WERI-Rb-1 (cell line): ENCODE measurements at places on chromosomes 11 and 22.
A peak's percentile ranks its signal among the peaks of the same experiment; 100 is the strongest.

GRCh38 chr11:1486054-1486825, at the start of gene MOB2:
Gene MOB2 (minus strand): TSS chr11:1486779. CDS start chr11:1486556, 223 bp downstream.
- DNase-seq, result no peak

DNA sequence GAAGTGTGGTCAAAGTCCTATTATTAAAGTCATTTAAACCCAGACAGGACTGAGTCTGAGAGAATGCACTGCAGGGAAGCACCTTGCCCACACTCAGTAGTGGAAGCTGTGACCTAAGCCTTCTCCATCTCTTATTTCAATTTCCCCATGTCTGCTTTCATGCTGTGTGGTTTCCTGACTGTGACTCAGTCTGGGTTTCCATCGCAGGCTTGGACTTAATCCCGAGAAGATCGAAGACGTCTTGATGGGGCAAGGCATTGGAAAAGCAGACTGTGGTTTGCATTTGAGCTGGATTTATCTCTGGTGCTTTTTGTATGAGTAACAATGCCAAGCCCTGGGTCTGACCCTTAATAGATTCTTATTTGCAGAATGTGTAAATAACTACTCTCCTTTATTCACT, 238.9 kb downstream of the NTM start:
- no peak for DNase-seq

DNA sequence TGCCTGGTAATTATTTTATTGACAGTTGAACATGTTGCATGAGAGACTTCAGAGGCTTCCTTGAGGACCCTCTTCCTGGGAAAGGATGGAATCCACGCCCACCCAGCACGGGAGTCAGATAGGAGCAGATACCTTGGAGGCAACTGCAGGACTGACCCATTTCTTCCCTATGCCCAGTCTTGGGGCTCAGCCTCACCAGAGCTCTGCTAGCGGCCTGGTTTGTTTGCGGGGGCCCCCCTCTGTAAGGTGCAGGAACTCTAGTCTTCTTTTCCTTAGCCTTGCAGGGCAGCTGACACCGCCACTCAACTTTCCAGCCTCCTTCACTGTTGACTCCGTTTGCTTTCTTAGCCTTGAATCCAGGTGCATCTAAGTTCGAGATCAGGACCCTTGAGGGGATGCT, 1032.8 kb downstream of the BRD1 start:
- DNase-seq, result no peak

GRCh38 chr11:45502226-45502545, 163.2 kb downstream of the CHST1 start:
- DNase-seq, result no peak

DNA sequence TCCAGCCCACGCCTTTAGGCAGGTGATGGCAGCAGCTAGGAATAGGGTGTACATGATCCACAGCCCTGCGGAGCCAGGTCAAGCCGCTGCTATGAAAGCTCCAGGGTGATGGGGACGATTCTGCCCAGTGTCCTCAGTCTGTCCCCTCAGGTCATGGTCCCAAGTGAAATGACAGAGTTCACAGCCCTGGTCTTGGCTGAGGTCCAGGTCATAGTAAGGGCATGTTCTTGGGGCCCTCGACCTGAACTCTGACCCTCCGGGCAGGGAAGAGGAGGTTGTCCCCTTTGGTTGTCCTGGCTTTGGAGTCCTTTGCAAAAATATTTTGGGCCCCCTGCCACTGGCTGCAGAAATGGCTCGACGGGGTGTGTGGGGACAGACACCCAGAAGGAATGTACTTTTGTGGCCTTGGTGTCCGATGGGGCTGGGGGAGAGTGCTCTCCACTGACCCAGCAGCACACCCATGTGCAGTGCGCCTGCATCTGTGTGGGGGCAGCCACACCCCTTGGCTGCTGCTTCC, 7.3 kb downstream of the C22orf31 start:
- DNase-seq, result no peak

DNA sequence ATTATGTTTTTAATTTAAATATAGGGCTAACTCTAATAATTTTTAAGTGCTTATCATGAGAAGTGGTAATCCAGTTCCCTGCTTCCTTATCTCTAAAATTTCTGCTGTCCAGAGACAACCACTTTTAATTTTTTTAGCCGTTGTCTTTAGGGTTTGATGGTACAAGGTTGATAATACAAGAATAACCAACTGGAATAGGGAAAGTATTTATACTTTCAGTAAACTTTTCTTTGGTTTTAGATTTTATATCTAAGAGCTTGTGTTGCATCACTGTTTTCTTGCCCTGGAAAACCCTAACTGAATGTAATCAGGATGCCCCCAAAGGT, 46.5 kb upstream of the ADORA2A start:
- DNase-seq, result no peak

GRCh38 chr11:112731538-112731937, 229.7 kb upstream of the NCAM1 start:
- no peak for DNase-seq

GRCh38 chr22:37051391-37052385, at the start of gene KCTD17:
Gene KCTD17 (plus strand): TSS chr22:37051742. CDS start chr22:37051761, 19 bp downstream.
- peak; percentile 70 for DNase-seq

GRCh38 chr11:69427906-69428880, 53.3 kb upstream of the LINC01488 start:
- DNase-seq, result no peak

DNA sequence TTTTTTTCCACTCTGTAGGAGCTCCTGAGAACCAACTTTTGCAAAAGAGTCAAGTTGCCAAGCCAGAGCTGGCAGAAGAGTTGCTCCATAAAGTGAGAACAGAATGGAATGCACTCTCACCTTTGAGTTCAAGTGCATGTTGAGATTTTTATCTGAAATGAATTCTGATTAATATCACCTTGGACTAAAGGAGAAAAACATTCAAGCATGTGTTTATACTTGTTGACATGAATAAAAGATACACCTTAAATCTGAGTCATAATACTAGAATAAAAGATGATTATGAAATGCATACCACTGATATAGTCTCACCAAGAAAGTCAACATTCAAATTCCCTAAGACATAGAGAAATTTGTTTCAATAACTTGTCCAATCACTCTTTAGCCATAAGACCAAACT, 37.8 kb downstream of the ARL14EP start:
- no peak for DNase-seq

DNA sequence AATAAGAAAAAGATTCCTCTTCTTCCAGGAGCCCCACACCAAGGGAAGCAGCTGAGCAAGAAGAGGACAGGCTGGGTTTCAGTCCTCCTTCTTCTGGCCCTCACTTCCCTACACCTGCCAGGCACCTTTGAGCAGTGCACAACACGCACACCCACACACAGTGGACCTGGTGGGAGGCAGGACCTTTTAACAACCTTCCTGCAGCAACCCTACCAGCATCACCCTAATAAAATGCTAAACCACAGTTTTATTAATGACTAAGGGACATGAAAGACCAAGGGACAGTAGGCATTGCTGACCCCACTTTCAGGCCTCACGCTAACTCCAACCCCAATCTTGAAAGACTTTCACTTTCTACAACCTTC, 12.2 kb downstream of the ARAP1 start:
- DNase-seq, result no peak

DNA sequence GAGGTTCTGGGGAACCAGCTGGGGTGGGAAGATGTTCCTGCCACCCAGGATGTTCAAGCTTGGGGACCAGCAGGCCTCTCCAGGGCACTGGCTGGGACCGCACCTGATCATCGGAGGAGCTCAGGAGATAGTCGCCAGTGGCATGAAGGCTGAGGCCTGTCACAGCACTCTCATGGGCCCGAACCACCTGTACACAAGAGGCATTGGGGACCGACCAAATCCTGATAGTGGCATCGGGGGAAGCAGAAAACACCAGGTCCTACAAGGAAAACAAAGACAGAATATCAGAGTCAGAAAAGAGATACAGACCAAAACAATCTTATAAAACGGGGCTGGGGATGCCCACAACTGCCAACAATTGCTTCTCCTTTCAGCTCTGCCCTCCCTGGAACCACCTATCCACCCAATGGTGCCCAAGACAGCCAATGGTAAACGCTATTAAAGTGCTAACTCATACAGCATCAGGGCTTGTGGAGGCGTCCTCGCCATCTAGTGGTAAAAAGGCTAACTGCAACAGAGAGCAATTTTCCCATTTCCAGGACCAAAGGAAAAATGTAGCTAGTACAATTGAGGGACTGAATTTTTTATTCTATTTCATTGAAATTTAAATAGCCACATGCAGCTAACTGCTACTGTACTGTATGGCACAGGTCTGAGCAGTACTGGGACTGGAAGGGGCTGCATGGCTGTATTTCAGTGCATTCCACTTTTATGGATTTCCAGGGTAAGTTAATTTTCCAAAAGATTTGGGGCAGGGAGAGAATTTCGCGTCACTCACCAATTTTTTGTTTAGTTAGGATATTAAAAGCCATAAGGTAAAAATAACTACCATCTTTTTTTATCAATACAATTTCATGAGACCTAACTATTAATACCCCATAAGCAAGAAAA, 7.1 kb downstream of the PRPF19 start:
- DNase-seq, result peak; percentile 27

DNA sequence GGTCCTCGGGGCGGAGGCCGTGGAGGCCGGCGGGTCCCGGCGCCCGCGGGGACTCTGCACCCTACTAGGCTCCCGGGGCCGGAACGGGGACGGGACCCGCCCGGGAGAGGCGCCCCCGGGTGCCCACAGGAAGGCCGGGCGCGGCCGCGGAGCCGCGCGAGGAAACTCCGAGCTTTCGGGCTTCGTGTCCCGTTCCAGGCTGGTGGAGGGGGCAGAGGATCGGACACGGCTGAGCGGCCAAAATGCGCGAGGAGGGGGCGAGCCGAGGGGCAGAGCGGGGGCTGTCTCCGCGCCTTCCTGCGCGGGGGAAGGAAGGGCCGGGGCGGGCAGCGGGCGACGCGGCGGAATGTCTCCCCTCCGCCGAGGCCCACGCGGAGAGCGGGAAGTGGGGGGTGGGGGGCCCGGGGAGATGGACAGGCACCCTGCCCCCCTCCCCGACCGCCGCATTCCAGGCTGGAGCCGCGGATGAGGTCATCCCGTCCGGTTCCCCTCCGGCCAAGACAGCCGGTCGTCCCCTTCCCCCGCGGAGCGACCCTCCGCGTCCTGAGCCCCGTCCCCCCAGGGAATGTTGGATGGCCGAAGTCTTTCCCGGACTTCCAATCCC, 430 bp downstream of the CDC42EP1 start:
- DNase-seq, result no peak

- no peak for DNase-seq
Measured at GRCh38 chr11:45100339-45100738, 46.1 kb upstream of the PRDM11 start.

- no peak for DNase-seq
Measured at GRCh38 chr11:12330485-12331231, 46.7 kb upstream of the PARVA start.

DNA sequence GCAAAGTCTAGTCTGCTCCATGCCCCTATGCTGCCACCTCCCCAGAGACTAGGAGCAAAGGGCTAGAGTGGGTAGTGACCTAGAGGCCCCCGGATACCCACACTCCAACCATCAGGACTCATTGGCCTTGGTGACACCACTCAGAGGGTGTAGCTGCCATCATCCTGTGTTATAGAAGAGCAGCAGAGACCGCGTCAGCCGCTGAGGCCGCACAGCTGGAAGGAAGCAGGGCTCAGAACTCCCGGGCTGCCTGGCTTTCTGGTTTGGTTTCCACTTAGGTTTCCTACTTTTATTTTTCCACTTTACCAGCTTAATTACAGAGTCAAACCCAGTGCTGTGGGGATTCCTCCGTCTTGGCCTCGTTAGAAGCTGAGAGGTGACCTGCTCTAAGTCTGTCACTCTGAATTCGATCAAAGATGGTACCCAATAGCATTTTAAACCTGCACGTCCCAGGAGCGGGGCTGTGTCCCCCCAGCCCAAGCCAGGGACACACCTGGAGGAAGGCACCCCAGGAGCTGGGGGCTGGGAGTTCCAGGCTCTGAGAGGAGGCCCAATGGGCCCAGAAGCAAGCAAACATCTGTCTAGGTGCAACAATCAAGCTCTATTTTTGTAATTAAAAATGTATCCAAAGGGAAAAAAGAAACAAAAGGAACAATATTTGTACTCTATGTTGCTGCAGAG, 2.1 kb upstream of the CDKN1C start:
- no peak for DNase-seq

GRCh38 chr11:10392095-10393079, 62.7 kb upstream of the AMPD3 start:
- DNase-seq, result no peak

- no peak for DNase-seq
Measured at GRCh38 chr22:38824585-38824984, 19.2 kb downstream of the NPTXR start.

- DNase-seq, result no peak
Measured at GRCh38 chr11:59719556-59719955, 5.9 kb upstream of the OR10V1 start.

GRCh38 chr22:37331034-37331428, 48.7 kb downstream of the CYTH4 start:
- DNase-seq, result no peak

GRCh38 chr11:75839851-75840250, 24.8 kb downstream of the UVRAG start:
- no peak for DNase-seq
